IPS DF 6.9 (cell line): ENCODE measurements at places on chromosomes 7 and 10.

GRCh38 chr7:131607291-131608115 is 51.1 kb upstream of the PODXL start:
- no peak for DNase-seq

DNA sequence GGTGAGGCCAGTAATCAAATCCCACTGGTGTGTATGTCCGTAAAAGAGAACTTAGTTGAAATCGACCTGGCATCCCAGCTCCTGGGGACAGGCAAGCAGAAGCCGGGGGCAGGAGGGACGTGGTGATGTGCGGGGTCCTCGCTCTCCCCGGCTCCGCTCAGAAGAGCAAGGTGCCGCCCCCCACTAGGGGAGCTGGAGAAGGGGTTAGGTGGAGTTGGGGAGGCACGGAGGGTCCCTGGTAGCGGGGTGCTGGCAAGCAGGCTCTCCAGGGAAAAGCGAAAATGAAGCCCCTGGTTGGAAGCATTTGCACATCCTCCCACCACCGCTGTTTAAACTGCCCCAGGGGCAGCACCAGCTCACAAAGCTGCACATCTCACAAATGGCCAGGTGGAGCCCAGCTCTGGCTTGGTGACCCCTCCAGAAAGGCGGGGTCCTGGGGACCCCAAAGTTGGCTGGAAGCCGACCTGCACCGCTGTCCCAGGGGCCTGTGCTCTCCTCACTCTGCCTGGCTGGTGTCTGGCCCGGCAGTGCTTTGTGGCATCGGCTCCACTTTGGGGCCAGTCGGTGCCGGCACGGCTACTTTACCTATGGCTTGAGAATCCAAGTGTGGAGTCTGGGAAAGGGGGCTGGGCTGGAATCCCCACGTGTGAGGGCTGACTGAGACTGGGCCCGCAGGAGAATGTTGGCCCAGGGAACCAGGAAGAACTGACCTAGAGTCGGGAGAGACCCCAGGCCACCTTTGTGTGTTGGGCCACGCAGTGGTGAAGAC is 2.9 kb upstream of the CFAP46 start:
- DNase-seq, result no peak

DNA sequence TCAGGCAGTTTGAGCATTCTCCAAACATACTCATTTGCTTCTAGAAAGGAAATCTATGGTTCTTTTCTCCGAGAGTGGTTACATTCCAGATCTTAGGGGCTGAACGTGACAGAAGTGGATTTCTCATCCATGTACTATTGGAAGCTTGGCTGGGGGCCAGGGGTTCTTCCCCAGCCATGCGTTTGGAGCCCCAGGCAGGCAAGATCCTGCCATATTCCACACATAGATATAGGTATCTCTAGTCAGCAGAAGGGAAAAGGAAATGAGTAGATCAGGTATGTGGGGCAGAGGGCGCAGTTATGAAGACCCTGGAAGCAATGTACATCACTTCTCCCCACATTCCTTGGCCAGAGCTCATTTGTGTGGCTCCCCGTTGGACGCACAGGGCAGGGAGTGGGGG is 299.8 kb downstream of the CCDC3 start:
- no peak for DNase-seq

DNA sequence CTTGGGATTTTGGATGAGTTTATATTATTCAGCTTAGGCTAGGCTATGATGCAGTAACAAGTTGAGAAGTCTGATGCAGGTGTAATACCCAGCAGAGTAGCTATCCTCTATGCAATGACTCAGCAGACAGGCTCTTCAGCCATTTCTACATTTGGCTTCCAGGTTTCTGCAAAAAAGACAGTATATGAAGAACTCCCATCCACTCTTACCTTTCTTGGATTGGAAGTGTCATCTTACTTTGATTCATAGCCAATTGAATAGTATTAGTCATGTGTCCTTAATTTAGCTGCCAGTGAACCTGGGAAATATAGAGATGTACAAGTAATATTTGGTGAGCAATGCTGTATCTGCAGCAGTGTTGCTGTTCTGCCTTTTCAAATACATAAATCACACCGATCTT is 127.8 kb upstream of the NPSR1 start:
- no peak for DNase-seq

GRCh38 chr10:88494537-88494936 is 88.6 kb downstream of the RNLS start:
- DNase-seq, result no peak

DNA sequence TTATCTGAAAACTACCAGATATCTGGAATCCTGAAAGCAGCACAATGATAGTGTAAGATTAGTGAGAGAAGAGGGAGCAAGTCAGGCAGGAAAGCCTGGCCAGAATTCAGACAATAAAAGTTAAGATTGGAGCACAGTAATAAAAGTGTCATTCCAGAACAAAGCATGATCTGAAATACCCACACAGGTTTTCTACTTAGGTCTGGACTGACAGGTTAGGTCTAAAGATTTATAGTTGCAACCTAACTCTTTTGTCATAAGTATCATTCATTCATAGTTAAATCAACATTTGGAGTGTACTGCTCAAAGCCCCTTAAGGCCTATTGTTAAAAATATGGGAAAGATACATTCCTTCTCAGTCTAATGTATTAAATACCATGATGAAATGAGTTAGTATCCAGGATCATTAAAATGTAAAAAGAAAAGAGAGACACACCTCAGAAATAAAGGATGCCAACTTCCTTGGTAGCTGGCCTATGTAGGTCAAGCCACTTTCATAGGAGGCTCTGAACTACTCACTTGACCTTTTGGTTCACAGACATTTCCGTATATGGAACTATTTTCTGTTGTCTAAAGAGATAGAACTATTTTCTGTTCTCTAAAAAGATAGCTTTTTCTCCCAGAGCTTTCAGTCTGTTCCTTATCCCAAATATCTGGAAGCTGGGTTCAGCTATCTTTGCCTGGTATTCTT is 105.2 kb downstream of the FAS start:
- DNase-seq, result no peak

GRCh38 chr7:149209518-149210269 is 14.3 kb downstream of the ZNF282 start:
- peak; percentile 64 for DNase-seq

- no peak for DNase-seq
Observed at GRCh38 chr7:40641701-40642100, 506.9 kb downstream of the SUGCT start.

- no peak for DNase-seq
Observed at GRCh38 chr10:127563718-127564553, 14.8 kb downstream of the NPS start.

- DNase-seq, result peak; percentile 70
Observed at GRCh38 chr7:64876792-64877713, 26.0 kb upstream of the ZNF273 start.

DNA sequence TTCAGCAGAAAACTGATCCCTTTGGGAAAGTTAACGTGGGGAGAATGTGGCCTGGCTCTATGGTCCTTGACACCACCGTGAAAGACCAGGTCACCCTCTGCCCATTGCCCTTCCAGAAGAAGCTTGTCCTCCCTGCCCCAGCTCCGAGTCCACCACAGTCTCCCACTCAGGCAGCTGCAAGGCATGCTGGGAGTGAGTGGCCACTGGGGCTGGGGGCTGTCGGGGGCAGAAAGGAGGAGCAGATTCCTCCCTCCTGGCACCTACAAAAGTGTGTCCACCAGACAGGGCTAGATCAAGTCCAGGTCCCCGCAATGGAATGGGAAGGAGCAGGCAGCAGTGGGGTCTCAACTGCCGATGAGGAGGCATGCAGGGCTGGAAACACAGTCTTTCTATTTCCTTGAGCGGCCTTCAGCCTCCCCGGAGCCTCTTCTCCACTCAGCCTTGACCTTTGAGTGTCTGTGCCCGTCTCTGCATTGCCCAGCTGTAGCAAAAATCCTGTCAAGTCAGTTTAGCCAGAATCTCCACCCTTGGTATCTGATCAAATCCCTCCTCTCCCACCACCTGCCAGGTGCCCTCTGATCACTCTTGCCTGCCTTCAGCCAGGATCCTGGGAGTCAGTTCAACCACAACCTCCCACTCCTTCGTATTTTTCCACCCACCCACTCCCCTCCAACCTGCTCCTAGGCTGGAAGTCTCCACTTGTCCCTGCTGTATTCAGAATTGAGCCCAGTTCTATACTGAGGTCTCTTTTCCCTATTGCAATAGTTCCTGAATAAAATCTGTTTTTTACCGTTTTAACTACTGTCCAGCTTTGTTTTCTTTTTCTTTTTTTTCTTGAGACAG is 6.9 kb upstream of the ZNF316 start:
- DNase-seq, result no peak

DNA sequence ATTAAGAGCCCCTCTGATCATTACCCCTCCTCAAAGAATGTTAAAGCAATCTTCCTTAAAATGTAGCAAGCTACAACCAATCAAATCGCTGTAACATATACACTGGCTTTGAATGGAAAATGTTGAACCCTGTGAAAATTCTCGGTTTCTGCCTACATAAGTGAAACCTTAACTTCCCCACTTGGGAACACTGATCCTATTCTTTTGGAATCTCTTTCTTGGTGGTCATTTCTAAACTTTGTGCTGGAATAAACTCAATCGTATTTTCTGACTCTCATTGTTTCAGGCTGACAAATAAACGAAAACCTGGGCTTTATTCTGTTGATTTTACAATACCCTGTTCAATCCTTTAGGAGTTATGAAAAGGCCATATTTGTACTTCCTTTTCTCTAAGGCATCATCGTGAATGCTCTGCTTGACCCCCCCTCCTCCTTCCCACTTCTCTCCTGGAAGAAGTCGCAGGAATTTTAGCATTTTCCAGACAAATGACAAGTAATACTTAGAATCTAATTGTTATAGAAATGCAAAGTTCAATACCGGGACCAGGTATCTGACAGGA is 155.1 kb upstream of the FAM13C start:
- no peak for DNase-seq

DNA sequence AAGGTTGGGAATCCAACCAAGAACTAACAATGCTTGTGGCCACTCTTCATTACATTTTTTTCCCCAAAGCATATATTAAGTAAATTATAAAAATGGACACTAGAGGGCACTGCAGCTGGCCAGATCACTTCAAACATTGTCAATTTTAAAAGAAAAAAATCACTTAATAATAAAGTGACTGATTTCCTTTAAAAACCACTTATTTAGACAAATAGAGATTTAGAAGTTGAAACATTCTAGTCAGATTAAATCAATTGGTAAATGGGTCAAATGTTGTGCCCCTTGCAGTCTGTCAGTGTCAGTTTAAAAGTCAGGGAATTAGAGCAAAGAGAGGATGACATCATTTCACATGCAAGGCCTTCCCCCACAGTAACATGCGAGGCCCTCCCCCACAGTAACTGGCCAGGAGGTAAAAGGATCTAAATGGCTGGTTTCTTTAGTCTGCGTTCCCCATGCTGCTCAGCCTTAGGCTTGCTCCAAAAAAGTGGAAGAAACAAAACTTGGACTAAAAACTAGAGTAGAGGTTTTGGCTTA is 177.9 kb downstream of the SKAP2 start:
- no peak for DNase-seq

DNA sequence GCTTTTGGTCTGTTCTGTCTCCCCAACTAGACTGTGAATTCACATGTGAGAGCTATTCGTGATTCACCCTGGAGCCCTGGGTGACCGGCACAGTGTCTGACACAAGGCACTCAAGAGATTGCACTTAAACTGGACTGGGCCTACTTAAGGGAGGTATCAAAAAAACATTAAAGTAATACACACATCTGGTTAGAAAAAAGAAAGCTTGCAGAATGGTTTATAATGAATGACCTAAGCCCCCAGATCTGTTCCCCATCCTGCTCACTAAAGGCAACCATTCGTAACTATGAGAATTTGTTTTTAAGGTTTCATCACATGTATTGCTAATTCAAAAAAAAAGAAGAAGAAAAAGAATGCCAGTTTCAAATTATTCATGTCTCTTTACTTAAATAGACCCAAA is 74.5 kb downstream of the DGKI start:
- DNase-seq, result no peak

DNA sequence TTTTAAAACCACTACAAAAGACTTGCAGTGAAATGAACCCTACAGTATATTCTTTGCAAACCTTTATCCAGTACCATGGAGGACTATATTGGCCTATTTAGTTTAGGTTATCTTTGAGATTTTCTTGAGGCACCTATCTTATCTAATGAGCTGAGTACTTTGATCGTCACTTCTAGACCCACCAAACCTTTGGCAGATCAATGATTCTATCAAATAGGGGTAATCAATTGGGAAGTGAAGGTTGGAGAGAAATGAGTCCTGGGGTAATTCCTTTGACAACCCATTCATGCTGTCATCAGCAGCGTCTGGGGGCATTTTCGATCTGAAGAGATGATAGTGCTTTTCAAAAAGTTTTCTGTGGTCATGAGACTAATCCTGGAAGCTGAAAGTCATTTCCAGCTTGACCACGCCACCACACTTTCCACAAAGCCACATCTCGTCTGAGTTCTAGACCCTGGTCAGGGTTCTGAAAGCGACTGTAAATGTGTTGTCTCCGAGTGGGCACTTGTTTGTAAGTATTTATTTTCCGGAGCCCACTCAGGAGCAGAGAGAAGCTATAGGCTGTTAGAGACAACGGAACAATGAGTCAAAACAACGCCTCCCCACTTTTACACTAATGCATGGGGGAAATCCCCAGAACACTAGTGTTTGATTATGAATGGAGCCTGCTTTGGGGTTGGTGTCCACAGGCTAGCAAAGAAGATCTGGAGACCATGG is 4.8 kb downstream of the EGR2 start:
- DNase-seq, result no peak

DNA sequence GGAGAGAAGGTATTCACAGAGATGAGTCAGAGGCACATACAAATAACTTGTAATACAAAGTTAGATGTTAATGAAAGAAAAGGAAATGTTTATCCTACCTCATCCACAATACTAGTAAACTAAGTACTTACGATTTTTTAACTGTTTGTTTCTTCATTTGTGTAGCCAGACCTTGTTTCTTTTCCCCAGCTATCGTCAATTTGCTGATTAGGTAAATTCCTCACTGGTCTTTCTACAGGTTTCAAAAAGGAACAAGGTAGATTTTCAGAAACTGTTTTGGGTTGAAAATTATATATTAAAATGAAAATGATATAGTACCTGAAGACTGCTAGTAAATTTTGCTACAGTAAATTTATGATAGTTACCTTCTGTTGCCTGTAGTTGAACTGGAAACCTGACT is 56.6 kb downstream of the PON1 start:
- DNase-seq, result no peak

DNA sequence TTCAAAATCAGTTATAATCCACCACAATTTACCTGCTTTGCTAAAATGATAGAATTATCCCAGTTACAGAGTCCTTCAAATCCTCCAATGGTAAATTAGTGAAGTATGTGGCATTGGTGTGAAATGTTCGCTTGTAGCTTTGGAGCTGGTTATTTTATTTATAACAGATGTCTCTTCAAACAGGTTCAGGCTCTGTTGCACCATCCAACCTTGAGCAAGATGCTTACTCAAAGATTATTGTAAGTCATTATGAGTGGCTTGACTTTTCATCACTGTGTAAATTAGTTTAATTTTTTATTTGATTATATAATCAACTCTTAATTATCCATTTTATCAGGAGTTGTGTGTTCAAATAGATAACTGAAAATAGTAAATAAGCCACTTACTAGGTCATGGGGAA is 99.4 kb downstream of the BTRC start:
- DNase-seq, result no peak
